ENCODE measurements at places on chromosomes 1 and 21.

DNA sequence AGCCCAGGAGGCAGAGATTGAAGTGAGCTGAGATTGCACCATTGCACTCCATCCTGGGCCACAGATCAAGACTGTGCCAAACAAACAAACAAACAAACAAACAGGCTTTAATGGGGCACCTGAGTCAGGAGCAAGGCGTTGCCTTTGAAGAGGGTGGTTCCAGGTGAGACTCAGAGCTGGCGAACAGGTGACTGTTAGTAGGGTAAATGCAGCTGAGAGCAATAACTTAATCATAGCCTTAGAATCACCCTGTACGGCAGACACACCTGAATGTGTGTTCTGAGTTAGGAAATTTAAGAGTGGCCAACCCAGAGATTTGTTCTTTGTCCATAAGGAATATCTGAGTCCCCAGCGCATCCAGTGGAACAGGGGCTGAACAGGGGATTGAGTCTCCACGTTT, 440.4 kb downstream of the RPS6KC1 start:
- no peak for DNase-seq

DNA sequence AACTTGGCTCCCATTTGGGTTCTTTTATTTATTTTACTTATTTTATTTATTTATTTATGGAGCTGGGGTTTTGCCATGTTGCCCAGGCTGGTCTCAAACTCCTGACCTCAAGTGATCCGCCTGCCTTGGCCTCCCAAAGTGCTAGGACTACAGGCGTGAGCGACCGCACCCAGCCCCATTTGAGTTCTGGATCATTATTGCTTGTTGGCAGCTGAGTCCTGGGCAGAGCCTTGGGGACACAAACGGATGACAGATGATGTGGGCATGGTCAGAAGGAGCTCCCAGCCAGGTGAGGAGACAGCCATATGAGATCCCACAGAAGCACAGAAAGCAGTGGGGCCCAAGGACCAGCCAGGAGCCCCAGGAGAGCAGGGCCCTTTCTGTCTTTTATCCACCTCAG, 254.0 kb downstream of the MATN1 start:
- DNase-seq, result no peak

- no peak for DNase-seq
Observed at GRCh38 chr1:56774067-56774609, 45.1 kb downstream of the FYB2 start.

DNA sequence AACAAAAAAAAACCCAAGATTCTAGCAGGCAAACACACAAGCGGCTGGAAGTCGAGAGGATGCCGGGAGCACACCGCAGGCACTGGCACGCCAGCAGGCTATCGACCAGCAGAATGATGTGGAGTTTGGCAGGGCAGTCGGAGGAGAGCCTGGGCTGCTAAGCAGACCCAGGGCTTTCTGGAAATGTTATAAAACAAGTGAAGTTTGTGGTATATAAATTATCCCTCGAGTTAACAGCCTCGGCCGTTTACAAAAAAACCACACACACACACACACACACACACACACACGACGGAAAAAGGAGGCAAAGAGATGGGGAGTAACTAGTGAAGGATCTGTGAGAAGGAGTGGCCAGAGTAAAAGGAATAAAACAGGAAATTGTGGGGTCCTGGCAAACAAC, 87.2 kb upstream of the IVNS1ABP start:
- no peak for DNase-seq

DNA sequence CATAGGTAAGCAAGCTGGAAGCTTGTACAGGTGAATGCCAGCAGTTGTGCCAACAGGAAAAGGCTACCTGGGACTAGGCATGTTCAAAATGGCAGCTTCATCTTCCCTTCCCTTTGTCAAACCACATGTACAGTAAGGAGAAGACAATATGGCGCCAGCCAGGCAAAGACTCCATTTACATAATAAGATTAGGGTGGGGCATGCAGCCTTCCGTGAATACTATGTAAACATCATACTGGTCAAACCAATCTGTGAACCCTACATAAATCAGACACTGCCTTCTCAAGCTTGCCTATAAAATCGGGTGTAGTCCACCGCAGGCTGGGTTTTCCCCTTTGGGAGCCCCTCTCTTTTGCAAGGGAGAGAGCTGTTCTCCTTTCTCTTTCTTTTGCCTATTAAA, 24.6 kb downstream of the ATF3 start:
- DNase-seq, result no peak

DNA sequence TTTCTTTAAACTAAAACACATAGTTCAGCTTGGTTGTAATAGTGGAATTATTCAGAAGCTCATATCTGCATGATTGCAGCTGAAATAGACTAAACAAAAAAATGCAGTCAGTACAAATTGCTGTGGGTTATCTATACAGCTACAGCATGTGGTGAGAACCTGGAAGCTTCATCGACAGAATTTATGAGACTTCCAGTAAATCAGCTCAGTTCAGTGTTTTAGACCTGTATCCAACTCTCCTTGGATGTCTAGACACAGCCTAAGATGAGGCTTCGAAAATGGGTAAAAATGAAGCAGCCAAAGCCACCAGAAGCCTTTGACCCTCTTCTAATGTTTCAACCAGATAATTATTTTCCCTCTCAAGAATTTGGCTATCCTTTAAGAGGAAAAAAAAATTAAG, 127.1 kb upstream of the C1orf105 start:
- no peak for DNase-seq

- DNase-seq, result no peak
Observed at GRCh38 chr1:104706631-104707147, 957.0 kb downstream of the AMY1C start.

GRCh38 chr1:184379111-184379752, 7.6 kb upstream of the C1orf21 start:
- DNase-seq, result no peak

DNA sequence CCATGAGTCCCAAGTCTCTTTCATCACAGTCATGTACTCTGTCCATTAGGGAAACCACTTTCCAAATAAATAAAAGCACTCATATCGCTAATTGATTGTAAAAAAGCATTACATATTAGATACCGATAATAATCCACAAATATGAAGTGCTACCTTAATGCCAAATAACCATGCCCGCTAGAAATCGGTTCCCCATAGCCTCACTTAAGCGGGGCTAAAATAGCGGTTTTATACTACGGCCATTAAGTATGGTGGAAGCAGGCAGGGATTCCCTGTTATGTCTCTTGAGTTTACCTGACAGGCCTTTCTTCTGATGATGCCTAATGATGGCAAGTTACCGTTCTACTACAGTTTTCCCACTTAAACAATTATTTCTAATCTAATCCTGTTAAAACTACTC, 3.9 kb downstream of the ELK4 start:
- no peak for DNase-seq

- no peak for DNase-seq
Observed at GRCh38 chr21:24840287-24840686, 767.0 kb downstream of the MRPL39 start.

DNA sequence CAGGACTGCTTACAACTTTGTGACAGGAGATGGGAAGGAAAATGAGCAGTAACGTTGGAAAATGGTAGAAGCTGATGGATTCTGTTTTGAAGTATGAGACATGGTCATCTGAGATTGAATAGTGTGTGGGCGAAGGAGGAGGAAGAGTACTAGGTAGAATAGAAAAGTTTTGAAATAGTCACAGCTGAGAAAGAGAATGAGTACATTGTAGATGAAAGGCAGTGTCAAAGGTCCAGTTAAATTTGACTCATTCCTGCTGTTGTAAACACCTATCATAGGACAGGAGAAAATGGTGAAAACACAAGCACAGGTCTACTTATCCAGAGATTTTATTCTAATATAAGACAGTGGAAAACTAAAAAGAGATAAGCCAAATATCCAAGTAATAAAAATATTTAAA, 56.8 kb upstream of the CFHR3 start:
- DNase-seq, result no peak

GRCh38 chr1:56095696-56096665, 483.4 kb downstream of the PLPP3 start:
- DNase-seq, result no peak

- no peak for DNase-seq
Observed at GRCh38 chr1:246355411-246356230, 151.5 kb downstream of the SMYD3 start.

- DNase-seq, result no peak
Observed at GRCh38 chr1:174789399-174789798, 210.3 kb upstream of the CACYBP start.

DNA sequence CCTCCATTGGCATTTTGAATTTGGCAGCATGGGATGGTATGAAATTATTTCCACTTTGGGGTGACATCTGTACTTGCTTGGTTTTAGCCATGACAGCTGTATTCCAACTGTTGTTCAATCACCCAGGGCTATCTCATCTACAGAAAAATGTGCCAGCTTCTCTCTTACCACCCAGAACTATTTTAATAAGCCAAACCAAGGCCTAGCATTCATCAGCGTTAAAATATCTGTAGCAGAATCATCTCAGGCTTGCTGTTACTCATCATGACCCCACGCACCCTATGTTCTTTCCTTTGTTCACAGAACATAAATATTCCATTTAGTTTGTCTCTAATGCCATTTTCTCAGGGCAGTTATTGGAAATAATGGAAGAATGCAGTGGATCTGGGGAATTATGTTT, 49.8 kb downstream of the GIPC2 start:
- no peak for DNase-seq

- DNase-seq, result no peak
Observed at GRCh38 chr1:195981448-195982139, 626.6 kb downstream of the KCNT2 start.

Data from stimulated activated CD8-positive, alpha-beta memory T cell treated with anti-CD3 and anti-CD28 coated beads, Interleukin-15, amount 100 ng/mL, for 24 hours (primary cell).